ENCODE measurements at places on chromosomes 16 and 17. TPM values are rescaled to one million over a fixed set of nuclear protein-coding genes. Genes with fewer than 3 reads are reported as not detected.
A peak's percentile ranks its signal among the peaks of the same experiment; 100 is the strongest.

GRCh38 chr16:67934306-67935100 is 2.1 kb downstream of the PSMB10 start:
- no peak for DNase-seq

- no peak for DNase-seq
Observed at GRCh38 chr16:7321661-7322060, 11.0 kb upstream of the RBFOX1 start.

- DNase-seq, result no peak
Observed at GRCh38 chr17:69796078-69796477, 278.9 kb upstream of the KCNJ16 start.

DNA sequence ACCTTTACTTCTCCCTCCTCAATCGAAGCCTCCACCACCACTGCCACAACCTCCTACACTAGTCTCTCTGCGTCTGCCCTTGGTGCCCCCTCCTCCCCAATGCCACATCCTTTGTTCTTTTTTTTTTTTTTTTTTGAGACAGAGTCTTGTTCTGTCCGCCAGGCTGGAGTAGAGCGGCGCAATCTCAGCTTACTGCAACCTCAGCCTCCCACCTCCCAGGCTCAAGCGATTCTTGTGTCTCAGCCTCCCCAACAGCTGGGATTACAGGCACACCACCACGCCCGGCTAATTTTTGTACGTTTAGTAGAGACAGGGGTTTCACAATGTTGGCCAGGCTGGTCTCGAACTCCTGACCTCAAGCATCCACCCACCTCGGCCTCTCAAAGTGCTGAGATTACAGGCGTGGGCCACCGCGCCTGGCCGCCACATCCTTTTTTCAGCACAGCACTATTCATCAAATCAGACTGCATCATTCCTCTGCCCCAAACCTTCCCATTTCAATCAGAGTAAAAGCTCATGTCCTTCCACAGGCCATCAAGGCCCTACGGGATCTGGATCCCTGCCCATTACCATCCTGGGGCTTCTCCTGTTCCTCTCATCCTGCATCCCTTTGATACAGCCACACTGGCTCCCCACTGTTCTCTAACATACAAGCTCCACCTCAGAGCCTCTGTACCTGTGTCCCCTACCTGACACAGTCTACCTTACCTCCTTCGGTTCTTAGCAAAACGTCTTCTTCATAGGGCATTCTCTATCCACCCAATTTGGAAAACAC is 2.0 kb downstream of the KLHL11 start:
- no peak for DNase-seq

GRCh38 chr16:27408012-27408601 is 6.1 kb downstream of the IL21R start:
- peak; percentile 65 for DNase-seq

- DNase-seq, result peak; percentile 64
Observed at GRCh38 chr16:66580605-66581209, 1.4 kb downstream of the CMTM2 start.

- peak; percentile 40 for DNase-seq
Observed at GRCh38 chr17:39196241-39196807, 1.1 kb downstream of the CACNB1 start.

- no peak for DNase-seq
Observed at GRCh38 chr16:1780677-1781072, 1.7 kb downstream of the SPSB3 start.

DNA sequence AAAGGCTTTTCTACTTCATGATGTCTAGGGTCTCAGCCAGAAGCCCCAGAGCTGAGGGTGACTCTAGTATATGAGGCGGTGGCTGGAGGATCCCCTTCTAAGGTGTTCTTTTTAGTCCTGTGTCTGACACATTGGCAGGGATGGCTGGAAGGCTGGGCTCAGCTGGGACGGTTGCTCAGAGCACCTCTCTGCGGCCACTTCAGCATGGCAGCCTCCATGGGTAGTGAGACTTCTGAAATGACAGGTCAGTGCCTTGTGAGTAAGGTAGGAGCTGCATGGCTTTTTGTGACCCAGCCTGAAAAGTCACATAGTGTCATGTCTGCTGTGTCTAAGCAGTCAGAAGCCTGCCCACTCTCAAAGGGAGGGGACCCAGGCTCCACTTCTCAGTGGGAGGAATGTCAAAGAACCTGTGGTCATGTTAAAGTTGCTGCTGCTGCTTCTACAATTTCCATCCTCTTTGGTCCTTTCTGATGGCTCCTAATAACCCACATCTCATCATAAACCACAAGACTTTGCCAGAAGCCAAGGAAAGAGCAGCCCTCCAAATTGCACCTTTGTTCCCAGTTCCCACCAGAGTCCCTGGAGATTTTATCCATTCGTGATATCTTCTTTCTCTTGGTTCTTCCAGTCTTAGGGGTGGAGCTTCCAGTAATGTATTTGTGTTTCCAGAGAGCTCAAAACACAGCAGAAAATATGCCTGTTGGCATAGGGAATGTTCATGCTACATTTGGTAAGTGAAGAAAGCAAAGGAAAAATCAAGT is 15.4 kb upstream of the KCNG4 start:
- no peak for DNase-seq

- DNase-seq, result no peak
Observed at GRCh38 chr17:81706757-81707624, 3.8 kb downstream of the MRPL12 start.

GRCh38 chr16:48452991-48453760 is 68.0 kb upstream of the SIAH1 start:
- DNase-seq, result no peak

- no peak for DNase-seq
Observed at GRCh38 chr17:74677558-74678466, 34.9 kb downstream of the CD300LF start.

- DNase-seq, result peak; percentile 27
Observed at GRCh38 chr17:73231395-73231794, 30.3 kb downstream of the CPSF4L start.

GRCh38 chr16:86367291-86368072 is 142.8 kb upstream of the FOXF1 start:
- DNase-seq, result no peak

DNA sequence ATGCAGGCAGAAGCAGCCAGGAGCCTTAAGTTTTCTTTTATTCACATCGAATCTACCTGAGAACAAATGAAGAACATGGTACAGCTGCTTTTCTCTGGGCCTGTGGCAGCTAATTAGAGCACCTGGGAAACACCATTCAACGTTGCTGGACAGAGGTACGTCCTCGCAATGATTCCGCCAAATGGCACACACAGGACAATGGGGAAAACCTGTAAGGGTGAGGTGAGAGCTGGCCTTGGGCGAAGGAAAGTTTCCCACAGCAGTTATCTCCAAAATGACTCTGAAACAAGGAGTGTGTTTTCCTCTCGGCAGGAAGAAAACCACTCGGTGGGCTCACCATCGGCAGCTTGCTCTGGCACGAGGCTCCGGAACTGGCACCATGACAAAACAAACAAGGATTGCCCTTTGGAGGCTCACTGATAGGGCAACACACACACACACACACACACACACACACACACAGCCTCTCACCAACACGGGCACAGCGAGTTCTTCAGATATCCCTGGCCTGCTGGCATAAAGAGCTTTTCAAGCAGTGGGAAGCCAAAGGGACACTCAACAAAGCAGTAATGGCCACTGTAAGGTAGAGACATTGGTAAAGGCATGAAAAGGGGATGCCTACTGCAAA is 73.7 kb downstream of the ZFHX3 start:
- DNase-seq, result no peak

- DNase-seq, result no peak
Observed at GRCh38 chr17:32223703-32224102, 41.9 kb upstream of the RHBDL3 start.

DNA sequence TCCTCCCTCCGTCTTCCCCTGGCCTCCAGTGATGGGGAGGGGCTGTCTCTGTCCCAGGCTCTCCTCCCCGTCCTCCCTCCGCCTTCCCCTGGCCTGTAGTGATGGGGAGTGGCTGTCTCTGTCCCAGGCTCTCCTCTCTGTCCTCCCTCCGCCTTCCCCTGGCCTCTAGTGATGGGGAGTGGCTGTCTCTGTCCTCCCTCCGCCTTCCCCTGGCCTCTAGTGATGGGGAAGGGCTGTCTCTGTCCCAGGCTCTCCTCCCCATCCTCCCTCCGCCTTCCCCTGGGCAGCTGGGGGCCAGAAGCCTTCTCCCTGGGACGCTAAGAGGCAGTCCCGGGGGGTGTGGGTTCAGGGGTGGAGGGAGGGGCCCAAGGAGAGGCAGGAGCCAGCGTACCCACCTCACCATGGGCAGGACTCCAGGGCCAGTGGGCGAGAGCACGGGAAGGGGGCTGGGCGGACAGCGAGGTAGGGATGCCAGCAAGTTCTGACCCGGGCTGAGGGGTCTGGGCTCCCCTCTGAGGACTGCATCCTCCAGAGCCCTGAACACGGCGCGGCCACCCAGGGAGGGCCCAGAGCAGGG is 14.8 kb downstream of the UTS2R start:
- DNase-seq, result no peak

DNA sequence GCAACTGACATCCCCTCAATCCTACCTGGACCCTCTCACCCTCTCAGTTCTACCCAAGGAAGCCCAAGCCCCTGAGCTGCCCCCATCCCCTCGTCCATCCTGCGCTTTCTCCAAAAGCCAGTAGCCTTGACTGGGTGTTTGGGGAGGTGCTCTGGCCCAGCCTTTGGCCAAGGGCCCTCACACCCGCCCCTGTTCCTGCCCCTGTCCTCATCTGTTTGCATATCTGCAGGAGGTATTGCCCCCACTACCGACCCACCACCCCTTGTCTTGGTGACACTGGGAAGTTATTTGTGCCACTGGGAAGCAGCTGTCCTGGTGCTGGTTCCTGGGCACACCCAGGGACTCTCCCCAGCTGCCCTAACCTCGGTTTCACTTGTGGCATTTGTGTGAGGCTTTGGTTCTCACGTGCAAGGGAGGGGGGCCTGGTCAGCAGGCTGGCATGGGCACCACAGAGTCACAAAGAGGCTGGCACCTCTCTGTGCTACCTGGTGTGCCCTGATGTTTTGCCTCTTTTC is 75.3 kb downstream of the MRC2 start:
- DNase-seq, result no peak

- peak; percentile 30 for DNase-seq
Observed at GRCh38 chr16:19431636-19432340, 14.1 kb downstream of the TMC5 start.

GRCh38 chr17:10516065-10516464 is 2.3 kb downstream of the MYH1 start:
- DNase-seq, result no peak

- DNase-seq, result no peak
Observed at GRCh38 chr16:85613604-85614337, 649 bp downstream of the GSE1 start.

DNA sequence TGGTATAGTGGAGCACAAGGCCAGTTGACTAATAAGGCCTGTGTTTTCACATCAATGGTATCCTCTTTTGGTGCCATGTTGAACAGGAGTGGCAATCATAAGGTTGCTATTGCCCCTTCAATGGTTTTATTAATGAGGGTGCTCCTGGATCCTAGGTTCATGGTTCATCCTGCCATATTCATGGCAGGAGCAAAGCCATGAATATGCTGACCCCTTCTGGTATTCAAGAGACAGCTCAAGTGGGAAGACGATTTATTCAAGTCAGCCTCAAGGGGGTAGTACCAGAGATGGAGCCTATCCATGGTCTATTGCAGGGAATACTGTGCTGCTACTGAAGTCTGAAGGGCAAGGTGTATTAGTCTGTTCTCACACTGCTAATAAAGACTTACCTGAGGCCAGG is 2.6 kb downstream of the ABCA9 start:
- no peak for DNase-seq

DNA sequence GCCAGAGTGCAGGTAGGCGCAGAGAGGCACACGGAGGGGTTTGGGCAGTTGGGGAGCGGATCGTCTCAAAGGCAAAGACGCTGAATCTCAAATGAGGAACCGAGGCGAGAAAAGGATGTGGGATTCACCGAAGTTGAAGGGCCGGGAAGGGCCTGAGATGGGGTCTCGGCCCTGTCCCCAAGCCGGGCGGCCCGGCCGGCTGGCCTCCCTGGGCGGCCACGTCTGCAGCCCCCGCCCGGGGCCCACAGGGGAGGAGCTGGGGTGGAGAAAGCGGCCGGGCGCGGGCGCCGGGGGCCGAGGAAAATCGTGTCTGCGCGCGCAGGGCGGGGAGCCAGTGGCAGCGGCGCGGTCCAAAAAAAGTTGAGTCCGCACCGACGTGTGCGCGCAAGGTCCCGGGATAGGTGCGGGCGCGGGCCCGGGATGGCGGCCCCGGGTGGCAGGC is 458 bp downstream of the SLC12A4 start:
- DNase-seq, result no peak

GRCh38 chr16:31009120-31009519 is 1.3 kb downstream of the STX1B start:
- no peak for DNase-seq

- peak; percentile 28 for DNase-seq
Observed at GRCh38 chr17:69609473-69610305, 195.2 kb downstream of the MAP2K6 start.

DNA sequence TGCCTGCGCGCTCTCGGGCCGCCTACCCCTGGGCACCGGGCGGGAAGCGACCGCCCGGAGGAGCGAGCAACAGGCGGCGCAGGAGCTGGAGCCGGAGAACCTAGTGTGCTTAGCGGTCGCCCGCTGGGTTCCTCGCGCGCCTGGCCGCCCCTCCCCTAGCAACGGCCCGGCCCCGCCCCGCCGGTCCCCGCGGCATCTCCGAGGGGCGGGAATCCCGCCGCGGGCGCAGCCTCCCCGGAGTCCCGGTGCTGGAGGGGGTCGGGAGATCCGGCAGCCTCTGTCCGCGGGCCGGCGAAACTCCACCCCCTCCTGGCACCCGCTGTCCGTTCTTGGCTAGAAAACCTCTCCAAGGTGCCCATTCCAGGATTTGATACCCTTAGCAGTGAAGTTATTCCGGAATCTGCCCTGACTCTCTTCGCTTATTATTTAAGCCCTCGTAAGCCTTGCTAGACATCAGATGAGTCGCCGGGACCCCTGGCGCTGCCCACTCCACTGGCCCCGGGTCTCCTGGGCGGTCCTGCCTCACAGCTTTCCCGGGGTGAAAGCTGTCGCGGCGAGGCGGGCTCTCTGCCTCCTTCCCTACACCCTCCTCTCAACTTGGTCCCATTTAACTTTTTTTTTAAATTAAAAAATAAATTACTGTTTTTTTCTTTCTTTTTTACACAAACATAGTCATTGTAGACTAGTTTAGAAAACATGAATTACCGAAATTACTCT is at the start of gene RPRML:
Gene RPRML, minus strand, starts transcription at position 107 of the 717 bp plus-strand sequence. CDS start 246 bp downstream, outside the sequence.
- peak; percentile 14 for DNase-seq

- DNase-seq, result no peak
Observed at GRCh38 chr17:29623283-29623647, 553 bp upstream of the CORO6 start.

Gene HOXB5
- not detected for total RNA-seq

Gene LRRC46
- total RNA-seq, result not detected

Gene CKLF
- total RNA-seq, result 37.7 TPM

Gene PIK3R6
- total RNA-seq, result not detected

Gene ACE
- 3.0 TPM for total RNA-seq

Gene RAI1
- total RNA-seq, result 23.8 TPM

Gene GLIS2
- 13.5 TPM for total RNA-seq

Gene AURKB
- 22.1 TPM for total RNA-seq

Gene PDIA2
- total RNA-seq, result not detected

Gene KRT15
- total RNA-seq, result 302 TPM

Gene RNF135
- 13.3 TPM for total RNA-seq

Gene CCL8
- not detected for total RNA-seq

Gene NMT1
- 143 TPM for total RNA-seq

Gene NACA2
- total RNA-seq, result not detected

Gene NPB
- not detected for total RNA-seq
